A549 (cell line): ENCODE measurements at places on chromosomes 5 and 9.

DNA sequence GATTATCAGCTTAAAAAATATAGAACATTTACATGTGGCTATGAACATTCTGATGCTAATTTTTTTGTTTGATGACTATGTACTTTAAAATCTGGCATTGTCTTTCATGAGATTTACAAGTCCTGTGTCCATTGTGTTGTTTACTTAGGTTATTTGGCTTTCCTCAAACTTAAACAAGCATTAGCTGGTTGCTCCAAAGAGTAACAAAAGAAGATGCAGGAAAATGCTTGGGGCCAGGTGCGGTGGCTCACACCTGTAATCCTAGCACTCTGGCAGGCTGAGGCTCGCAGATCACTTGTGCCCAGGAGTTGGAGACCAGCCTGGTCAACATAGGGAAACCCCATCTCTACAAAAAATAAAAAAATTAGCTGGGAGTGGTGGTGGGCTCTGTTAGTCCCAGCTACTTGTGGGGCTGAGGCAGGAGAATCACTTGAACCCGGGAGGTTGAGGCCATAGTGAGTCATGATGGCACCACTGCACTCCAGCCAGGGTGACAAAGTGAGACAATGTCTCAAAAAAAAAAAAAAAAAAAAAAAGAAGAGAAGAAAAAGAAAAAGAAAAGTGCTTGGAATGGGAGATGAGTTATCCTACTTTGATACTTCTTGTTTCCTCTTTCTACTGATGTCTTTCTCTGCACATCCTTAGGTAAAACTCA lies 39.7 kb downstream of the PAM start:
- no peak for DNase-seq

DNA sequence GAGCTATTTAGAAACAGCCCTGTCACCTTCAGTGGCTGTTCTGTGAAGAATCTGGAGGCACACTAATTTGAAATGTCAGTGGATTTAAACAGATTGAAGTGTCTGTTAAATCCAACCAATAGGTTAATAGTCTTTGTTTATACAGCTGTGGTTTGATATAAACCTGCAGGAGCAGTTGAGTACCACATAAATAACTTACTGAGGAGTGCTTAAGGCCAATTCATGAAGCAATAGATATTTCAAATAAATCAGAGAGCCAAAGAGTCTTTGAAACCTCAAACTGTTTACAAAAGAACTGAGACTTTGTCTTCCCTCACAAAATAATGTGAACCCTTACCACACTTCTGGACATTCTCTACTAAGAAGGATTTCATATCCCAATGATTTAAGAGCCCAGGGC lies 111.9 kb downstream of the FEM1C start:
- no peak for DNase-seq

- peak; percentile 85 for DNase-seq
Measured at GRCh38 chr9:128684325-128685199, 4.5 kb upstream of the SET start.

DNA sequence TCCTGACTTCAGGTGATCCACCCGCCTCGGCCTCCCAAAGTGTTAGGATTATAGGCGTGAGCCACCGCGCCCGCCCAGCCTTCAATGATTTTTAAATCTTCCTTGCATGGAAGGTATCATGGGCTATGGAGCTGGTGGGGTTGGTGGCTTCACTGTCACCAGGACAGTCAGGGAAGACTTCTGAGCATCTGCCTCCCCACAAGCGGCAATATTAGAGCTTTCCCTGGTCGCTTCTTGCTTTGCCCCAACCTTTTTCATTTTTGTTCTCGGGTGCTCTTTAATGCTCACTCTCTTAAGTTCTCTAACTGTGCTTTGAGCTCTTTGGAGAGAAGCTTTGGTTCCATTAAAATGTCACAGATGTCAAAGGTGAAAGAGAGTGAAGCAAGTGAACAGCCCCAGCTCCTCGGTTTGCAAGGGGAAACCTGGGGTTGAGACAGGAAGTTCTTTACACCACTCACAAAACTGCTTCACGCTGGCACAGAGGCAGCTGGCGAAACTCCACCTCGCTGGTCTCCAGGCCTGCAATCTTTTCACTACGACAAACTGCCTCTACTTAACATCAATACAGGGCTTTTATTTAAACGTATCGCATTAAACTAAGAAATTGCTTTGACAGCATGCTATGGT lies 142.5 kb upstream of the RETREG1 start:
- no peak for DNase-seq

DNA sequence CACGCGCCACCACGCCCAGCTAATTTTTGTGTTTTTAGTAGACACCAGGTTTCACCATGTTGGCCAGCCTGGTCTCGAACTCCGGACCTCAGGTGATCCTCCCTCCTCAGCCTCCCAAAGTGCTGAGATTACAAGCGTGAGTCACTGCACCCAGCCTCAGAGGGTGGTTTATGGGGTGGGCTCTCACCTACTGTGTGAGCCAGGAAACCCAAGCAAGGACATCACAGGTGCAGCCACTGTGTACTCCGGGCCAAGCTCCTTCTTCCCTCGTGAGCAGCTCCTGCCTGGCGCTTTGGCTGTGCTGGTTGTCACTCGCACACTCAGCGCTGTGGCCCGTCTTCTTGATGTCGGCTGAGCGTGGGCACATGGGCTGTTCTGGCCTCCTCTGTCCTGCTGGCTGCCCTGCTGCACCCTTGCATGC lies 70.1 kb downstream of the WNK2 start:
- DNase-seq: no peak

DNA sequence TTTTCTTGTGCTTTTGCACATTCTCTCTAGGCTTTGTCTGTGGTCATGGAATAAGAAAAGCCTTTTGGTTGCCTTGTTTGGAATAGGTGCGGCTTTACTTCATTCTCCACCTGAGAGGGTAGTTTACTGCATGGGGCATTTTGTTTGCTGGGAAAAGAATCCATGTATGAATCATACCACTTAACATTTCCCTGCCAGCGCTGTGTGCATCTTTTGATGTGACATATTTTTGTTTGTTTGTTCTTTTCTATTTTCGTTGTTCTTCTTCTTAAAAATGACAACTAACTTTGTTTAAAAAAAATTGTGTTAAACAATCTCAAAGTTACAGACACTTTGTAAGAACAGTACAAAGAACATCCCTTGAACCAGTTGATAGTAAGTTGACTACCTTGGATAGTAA lies 113.2 kb downstream of the GCNT1 start:
- DNase-seq: no peak

GRCh38 chr5:148746826-148747535 lies 79.4 kb upstream of the ADRB2 start:
- DNase-seq: no peak

DNA sequence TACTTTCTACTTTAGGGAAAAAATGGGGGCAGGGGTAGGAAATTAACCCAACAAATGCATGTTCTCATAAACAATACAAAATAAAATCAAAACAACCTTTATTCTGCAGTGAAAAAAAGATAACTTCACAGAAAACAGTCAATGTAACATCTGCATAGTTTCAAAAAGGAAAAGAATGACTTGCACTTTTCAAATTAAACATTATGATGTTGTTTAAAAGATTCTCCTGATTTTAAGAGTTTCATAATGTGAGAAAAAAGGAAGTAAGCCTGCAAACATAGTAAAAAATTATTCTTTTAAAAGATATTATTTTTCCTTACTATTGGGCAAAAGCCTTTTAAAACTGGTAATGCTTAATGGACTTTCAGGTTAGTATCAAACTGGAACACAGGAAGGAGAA lies 7.6 kb downstream of the C9orf72 start:
- no peak for DNase-seq

- DNase-seq: peak; percentile 25
Measured at GRCh38 chr9:109792951-109793546, 13.1 kb downstream of the PALM2AKAP2 start.

DNA sequence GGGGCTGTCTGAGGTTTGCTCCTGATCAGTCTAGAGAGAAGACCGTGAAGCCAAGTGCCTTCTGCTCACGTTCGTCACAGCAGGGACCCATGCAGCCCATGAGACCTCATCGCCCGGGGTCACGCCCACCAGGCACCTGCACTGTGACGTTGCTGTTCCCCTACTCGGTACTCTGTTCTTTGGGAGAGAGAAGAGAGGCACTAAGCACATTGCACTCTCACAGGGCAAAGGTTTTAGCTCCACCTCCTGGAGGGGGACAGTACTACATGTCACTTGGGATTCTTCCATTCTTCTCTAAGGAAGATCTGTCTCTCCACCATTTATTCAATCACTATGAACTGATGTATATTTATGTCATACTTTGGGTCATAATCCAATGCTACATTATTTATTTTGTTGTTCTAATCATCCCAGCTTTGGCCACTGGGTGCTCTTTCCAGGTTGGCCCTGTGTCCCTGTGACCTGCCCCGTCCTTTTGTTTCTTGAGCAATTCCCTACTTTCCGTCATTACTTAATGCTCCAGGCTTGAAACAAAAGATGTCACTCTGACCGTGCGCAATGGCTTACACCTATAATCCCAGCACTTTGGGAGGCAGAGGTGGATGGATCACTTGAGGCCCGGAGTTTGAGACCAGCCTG lies 31.4 kb upstream of the BRD3 start:
- DNase-seq: peak; percentile 64

- peak; percentile 49 for DNase-seq
Measured at GRCh38 chr5:168706655-168707069, 127.5 kb upstream of the PANK3 start.

GRCh38 chr5:120967366-120967765 lies 503.3 kb downstream of the PRR16 start:
- no peak for DNase-seq

DNA sequence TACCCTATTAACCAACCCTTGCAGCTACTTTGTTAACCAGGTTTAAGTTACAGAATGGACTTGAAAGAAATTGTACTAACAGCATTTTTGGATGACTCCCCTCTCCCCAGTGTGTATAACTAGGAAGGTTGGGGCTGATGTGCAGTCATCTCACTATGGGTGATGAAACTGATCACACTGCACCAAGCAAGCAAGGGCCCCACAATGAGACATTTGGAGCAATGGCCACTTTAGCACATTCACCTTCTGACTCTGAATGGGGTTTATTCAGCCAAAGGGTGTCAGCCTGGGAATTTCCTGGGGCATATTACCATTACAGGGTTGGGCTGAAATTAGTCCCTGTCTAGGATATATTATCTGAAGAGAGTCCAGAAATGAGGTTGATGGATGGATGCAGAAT lies 18.7 kb upstream of the CYFIP2 start:
- no peak for DNase-seq

DNA sequence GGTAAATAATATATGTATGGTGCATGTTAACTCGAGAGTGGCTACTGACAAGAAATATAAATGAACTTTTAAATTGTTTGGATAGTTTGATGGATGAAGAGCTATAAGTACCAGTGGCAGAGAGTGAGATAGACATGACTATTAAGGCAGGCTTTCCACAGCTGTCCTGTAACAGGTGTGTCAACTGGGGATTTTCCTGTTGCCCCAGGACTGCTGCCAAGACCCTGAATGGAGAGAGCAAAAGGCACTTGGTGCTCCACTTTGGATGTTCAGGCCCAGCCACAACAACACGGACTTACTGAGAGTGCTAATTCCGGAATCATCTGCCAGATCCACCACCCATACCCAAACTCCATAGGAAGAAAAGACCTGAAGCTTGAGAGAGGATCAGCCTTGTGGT lies 215.1 kb downstream of the SEC61B start:
- no peak for DNase-seq

DNA sequence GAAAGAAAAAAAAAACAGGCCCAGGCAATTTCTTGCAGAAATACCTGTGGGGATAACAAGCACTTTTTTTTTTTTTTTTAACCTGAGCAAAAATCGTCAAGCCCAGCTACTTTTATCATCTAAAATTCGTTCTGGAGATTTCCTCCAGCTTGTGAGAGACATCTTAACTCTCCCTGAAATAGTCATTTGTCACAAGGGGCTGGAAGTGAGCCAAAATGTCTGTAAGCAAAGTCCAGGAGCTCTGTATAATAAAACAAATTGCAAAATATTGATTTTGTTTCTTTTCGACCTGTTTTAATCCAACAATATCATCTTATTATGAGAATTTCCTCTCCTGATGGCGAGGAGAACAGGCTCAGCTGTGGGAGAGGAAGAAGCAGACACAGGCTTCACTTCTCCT lies 168.4 kb downstream of the TTLL11 start:
- DNase-seq: no peak
